Head of caudate nucleus (tissue), 42 donors: ENCODE measurements at places on chromosomes 3 and 15.
A peak's percentile ranks its signal among the peaks of the same experiment; 100 is the strongest.

- no peak for DNase-seq
These were observed 36.4 kb upstream of the PTPRG start for GRCh38 chr3:61524933-61525332.

DNA sequence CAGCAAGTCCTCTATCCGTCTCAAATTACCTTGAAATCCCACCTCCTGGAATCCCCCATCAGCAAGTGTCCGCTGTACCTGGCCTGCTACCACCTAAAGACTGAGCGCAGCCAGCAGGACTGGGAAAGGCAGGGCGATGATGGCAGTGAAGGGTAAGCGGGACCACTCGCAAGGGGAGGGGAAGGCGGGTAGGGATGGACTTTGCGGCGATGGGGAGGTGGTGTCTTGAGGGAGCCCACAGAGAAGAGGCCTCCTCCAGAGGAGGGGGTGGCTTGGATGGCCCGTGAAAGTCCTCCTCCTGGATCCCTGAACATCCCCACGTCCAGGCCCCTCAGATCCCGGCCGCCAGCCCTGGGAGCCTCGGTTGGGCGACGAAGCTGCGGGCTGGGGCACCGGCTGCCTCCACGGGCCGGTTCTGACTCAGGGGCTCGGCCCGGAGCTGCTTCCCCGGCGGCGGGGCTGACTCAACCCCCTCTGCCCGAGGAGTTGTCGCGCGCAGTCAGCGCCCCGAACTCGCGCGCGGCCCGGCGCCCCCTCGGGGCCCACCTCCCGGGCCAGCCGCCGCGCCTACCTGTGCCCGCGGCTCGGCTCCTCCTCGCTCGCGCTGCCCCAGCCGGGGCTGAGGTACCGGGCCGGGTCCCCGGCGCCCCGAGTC is 512 bp downstream of the LARP6 start:
- DNase-seq: peak; percentile 49

GRCh38 chr15:35437157-35437556 is 108.8 kb downstream of the DPH6 start:
- DNase-seq: no peak

- peak; percentile 78 for DNase-seq
These were observed 224.0 kb downstream of the SLCO3A1 start for GRCh38 chr15:92077353-92078085.

DNA sequence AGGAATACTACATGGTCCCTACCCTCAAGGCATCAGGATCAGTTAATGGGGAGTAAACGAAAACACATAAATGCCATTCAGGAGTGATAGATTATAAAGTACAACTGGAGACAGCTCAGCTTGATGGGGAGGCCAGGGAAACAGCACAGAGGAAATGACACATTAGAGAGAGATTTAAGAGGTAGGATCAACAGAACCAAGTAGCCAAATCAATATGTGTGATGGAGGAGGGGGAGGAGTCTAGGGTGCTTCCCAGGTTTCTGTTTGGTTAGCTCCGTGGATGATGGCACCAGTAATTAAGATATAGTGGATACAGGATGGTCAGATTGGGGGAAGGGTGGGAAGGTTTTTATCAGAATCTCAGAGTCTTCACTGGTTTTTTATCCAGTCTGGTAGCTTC is 229.5 kb upstream of the ROPN1 start:
- DNase-seq: no peak

DNA sequence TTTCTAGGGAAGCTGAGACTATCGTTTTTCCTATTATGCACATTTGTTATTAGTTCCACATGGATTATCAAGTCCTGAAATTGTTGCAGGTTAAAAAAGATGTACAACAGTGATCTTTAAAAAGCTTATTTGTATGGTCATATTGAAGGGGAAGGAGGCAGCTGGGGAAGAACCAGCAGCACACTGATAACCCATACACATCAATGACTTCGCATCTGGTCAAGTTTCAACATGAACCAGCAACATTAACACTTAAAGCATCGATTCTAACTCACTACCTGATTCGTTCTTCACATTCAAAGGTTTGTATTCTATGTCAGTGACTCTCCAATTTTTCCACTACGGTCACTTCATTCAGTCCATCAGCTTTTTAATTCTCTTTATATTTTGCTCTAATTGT is 56.4 kb downstream of the NCEH1 start:
- DNase-seq: no peak

DNA sequence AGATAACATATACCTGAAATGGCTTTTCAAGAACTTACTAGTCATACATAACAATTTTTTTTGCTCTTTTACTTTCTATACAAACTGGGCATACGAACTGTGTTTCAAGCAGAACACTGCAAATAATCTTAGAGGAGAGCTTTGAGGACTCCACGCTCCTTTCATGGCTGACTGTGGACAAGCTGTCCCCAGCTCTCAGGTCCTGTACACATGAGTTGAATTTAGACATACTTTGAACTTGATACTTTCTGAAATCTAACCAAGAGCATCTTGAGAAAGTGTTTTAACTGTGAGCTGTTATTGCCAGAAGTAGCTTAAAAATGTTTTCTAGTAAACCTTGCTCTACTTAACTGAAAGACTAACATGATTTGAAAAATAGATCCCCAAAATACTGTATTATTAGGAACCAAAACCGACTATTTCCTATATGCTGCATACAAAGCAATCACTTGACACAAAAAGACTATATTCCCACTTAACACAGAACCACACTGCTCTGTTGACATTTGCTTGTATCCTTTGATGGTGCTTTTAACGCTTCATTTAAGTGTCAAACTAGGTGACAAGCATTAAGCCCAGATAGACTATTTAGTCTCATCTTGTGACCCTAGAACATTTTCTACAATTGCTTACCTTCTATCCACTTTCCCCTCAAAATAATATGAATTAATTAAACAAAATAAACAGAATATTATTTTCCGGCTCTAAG is 755.8 kb downstream of the ROBO1 start:
- no peak for DNase-seq

GRCh38 chr3:15375461-15376000 is 43.1 kb upstream of the SH3BP5 start:
- no peak for DNase-seq

GRCh38 chr3:132545471-132545870 is 51.6 kb upstream of the ACKR4 start:
- no peak for DNase-seq

DNA sequence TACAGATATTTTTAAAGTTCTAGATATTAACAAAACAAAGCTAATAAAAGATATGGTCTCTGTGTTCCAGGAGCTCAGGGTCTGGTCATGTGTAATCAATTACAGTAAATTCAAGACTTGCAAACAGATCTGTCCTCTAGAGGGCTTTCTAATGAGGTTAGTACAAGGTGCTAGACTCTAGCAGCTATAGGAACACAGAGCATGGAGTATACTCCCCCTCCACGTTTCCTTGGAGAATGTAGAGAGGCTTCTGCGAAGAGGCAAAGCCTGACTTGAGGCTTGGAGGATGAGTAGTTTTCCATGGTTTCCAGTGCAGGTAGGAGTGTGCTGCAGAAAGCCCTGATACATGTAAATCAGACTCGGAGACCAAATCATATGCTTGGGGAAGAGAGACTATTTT is 32.7 kb upstream of the DLG1 start:
- no peak for DNase-seq

DNA sequence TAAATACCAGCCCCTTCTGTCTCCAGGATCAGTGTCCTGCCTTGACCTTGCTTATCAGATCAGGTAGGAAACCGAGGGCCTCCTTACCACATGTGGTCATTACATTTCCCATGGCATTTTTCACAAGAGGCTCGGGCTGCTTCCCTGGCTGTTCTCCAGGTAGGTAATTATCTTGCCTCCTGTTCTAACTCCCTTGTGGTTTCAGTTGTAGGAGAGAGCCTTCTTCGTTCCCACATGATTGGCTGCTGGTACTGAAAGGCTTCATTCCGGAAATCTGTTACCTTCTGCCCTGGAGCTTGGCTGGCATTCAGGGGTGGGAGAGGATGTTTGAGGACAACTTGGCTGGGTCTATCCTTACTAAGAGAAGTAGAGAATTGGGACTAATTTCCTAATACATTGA is 46.8 kb upstream of the RORA start:
- DNase-seq: no peak

GRCh38 chr15:68471541-68471940 is 39.6 kb upstream of the ITGA11 start:
- no peak for DNase-seq

- no peak for DNase-seq
These were observed 250.3 kb downstream of the ULK4 start for GRCh38 chr3:41711651-41712050.
